ENCODE measurements at places on chromosomes 11 and 22.

DNA sequence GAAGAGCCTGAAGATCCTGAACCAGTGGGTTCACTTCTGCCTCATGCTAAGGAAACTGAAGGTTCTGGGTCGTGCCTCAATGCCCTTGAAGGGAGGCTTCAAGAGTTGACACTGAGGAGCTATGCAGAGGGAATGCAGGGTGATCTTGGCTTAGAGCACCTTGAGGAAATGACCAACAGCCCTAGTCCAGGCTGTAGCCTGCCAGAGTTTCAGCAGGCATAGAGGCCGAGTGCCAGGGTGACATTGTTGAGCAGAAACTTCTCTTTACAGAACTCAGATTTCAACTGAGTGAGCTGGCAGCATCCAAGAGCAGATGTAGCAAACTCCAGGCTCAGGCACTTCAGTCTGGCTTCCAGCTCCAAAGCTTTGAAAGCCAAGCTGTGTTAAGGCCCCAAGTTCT is 23.1 kb upstream of the CAPRIN1 start:
- no peak for DNase-seq

DNA sequence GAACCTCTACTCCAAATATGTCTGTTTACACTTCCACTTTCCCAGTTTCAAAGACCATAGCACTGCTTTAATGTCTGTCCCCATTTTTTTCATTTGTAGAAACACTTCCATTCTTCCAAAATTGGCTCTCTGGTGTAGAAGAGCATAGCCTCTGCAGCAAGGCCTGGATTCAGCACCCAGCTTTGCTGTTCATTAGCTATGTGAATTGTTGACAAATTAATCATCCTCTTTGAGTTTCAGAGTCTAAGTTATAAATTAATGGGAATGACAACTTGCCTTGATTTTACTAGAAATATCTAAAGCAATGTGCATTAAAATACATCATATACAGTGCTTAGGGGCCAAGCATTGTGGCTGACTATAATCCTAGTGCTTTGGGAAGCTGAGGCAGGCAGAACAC is 22.4 kb downstream of the GRIA4 start:
- no peak for DNase-seq

- DNase-seq, result peak; percentile 27
Observed at GRCh38 chr22:40055143-40055883, 60.6 kb downstream of the FAM83F start.

GRCh38 chr11:122108192-122108799 is 7.7 kb downstream of the BLID start:
- DNase-seq, result no peak

DNA sequence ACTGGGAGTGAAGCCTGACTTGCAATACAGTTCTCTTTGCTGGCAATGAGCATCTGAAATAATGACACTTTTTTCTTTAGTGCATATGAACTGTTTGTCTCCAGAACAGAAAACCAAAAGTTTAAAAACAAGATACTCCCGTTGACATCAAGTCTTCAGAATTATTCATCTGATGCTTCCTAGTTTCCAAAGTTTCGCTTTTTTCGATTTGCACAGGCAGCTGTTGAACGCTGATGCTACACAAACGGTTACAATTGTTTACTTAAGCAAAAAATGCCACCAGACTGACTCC is 612 bp upstream of the BIRC2 start:
- no peak for DNase-seq

- no peak for DNase-seq
Observed at GRCh38 chr11:58786693-58787092, 55.0 kb upstream of the GLYAT start.

GRCh38 chr11:11373934-11374333 is 20.9 kb upstream of the CSNK2A3 start:
- no peak for DNase-seq

DNA sequence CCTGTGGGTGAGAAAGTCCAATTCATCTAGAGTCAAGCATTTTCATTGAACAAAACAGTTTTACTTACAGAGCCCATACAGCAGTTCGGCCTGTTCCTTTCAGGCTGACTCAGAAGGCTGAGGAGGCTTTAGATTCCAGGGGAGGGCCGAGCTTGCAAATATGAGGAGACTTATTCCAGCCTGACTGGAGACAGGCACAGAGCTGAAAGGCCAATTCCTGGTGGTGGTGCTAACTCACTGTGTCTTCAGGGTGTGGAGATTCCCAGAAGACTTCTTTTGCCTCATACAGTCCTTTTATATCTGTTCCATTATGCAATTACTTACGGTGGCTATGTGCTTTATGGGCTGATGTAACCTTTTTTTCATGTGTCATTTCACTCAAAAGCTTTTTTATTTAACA is at the start of gene OR51E2:
Gene OR51E2, minus strand, starts transcription at position 269 of the 400 bp plus-strand sequence. CDS start 15,142 bp downstream, outside the sequence.
- DNase-seq, result no peak

DNA sequence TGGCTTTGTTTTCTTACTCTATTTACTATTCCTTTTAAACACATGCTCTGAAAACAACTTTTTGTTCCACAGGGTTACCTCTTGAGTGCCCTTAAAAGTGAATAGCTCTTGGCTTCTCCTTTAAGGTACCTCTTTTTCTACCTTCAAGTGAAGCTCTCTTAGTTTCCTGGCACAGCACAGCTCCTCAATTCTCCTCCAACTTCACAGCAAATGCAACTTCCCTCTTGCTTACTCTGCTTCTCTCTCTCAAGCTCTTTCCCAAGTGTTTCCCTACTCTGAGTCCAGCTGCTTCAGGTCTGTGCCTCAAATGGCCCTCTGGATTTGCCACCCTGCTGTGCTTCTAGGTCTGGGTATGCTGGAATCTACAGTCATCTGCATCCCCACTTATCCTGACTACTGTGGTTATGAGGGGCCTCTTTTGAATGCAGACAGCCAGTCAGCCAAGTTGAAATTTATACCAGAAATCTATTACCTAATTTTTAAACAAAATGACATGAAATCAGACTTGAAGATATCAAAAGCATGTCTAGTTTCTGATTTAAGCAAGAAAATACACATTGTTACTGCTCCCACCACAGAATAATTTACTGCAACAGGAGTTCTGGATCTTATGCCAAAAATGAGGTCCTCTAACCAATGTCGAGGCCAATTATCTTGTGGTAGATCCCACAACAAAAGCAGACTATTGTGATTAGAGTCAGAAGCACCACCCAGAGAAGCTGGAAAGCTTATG is 371.1 kb downstream of the SOX6 start:
- DNase-seq, result no peak

DNA sequence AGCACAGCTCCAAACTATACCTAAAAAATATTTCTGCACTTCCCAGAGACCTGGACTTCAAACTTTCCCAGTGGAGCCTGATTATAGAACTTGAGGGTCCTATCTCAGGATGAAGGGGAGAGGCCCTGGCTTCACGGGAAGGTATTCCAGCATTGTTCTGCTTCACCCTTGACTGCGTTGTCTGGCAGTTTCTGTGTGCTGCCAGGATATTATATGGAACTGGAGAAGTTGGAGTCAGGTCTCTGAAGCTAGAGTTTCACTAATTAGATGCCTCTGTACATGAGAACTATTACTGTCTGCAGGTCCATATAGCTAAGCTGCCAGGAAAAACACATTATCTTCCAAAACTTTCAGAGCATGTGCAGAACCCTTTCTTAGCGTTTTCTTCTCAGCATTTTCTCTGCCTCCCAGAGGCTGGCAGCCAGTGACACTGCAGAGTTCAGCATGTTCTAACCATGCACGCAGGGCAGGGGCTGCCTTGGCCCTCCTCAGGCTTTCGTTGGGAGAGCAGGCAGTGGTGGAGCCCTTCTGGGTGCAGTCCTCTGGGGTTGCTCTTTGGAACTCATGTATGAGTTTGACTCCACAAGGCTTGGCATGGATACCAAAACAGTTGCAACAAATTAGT is 99.3 kb downstream of the CWC15 start:
- no peak for DNase-seq

- no peak for DNase-seq
Observed at GRCh38 chr11:12017243-12017678, 8.8 kb upstream of the DKK3 start.

- DNase-seq, result no peak
Observed at GRCh38 chr22:30159561-30160353, 79.5 kb downstream of the HORMAD2 start.

GRCh38 chr11:87966694-87967093 is 208.5 kb downstream of the RAB38 start:
- no peak for DNase-seq

DNA sequence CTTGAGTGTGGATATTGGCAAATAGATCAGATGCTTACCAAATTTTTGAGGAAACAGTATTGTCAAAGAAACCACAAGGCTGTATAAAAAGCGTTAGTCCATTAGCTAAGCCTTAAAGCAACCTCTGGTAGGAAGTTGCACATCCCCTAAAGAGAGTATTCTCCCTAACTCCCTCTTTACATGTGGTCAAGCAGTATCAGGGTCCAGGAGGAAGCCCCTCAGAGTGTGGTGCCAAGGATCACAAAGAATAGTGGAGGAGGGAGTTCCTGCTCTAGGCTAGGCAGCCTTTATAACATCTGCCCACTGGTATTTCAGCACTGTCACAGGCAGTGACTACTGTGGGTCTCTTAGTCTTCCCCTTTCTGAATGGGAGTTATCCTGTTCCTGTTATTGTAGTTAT is 18.8 kb upstream of the AMPD3 start:
- DNase-seq, result no peak

DNA sequence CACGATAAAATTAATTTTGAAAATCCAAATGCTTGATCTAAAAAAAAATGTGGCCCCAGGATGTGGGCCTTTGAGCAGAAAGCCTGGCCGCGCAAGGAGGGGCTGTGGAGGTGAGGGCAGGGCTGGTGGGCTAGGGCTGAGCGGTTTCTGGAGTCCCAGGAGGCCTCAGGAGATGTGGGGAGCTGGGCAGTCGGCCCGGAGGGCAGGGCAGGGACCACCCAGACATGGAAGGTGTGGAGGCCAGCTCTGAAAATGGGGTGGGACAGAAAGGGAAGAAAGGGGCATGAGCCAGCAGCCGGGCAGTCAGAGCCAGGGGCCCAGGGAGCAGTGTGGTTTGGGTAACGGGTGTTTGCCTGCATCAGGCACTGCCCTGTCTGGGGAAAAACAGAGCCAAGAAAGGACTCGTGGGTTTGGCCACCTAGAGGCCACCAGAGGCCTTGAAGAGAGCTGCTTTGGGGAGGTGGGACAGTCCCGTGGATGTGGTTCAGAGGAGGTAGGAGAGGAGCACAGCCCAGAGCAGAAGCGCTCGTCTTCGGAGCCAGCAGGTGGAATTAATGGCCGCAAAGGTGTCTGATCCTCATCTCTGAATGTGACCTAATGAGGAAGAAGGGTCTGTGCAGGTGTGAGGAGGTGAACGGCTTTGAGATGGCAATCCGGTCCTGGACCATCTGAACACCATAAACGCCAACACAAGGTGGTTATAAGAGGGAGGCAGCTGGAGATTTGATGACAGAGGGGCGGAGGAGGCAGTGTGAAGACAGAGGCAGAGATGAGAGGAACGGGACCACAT is 50.2 kb downstream of the IGF2 start:
- no peak for DNase-seq

GRCh38 chr11:111441443-111441842 is 62.4 kb upstream of the POU2AF1 start:
- no peak for DNase-seq

DNA sequence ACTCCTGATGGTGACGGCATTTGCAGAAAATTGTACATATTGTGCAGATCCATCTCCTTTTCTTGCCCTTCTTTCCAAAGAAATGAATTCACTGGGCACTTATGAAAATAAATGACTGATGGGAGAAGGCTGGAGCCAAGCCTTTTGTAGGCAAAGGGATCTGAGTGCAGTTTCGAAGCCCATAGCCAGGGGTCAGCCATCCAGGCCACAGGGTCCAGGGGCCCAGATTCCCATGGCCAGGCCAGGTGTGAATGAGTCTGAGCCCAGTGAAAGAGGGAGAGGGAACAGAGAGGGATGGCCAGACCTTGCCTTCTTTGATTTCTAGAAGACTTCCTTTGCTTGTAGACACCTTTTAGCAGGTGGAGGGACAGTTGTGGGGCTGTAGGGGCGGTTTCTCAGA is 209.1 kb downstream of the KIRREL3 start:
- DNase-seq, result no peak

GRCh38 chr11:96366024-96366423 is 23.0 kb upstream of the MAML2 start:
- DNase-seq, result no peak

DNA sequence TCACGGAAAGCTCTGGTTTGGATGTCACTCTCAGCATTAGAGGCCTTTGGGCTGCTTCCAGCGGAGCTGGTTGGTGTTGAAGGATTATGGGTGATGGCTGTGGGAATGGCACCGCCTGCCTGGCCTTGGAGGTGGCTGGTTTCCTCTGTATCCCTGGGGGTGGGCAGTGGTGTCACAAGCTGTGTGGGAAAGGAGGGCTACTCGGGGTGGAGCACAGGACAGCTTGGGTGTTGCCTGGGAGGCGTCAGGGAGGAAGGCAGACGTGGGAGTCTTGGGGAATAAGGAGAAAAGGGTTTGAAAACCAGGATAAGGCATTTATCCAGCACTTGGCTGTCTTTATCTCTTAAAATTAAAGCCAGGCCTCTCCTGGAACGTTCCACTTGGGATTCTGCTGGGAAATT is 71.8 kb downstream of the ADAMTS15 start:
- no peak for DNase-seq

DNA sequence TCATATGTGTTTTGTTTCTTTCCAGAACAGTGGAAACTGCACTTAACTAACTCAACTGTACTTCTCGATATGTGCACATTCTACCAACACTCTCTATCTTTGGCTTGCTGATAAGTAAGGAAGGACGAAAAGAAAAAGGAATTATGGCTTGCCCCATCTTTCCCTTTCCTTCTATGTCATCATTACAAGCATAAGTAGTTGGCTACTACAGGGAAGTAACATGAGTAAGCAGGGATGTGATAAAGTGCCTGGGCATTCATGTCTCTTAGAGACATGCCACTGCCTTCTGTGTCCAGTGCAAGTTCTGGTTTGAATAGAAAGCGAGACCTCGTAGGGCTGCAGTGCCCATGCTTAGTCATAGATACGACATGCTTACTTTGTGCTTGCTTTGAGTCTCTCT is 342.5 kb downstream of the ETS1 start:
- DNase-seq, result no peak

DNA sequence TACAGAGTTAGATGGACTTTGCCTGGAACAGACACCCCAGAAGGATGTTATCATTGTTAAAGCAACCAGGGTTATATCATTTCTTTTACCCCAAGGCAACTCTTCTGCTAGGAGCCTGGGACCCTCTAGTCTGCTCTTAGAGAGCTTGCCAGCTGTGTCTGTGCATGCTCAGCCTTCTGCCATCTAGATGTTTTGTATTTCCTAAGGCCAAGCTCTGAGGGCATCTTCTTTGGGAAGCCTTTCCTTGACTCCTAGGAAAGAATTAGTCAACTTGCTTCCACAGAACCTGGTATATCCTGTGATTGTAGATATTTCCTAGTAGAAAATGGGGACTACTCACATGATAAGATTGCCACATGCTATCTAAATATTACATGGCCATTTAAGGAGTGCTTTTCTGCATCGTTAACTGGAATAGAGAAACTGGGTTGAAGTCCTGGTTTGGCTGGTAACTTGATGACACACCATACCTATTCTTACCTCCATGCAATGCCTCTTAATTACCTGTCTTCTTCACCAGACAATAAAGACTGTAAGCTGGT is 87.6 kb downstream of the STIM1 start:
- DNase-seq, result no peak

DNA sequence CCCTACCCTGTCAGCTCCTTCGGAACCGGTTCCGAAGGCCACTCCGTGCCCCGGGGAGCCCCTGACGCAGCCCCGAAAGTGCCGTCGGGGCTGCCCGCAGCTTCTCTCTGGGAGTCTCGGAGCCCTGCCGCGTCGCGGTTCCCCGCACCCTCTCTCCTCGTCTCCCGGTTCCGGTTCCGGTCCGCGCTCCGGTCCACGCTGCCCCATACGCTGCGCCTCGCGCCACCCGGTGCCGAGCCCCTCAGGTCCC is 618 bp downstream of the MTA2 start:
- DNase-seq, result peak; percentile 46

Measured in stimulated activated naive CD4-positive, alpha-beta T cell (primary cell).